Activated T-cell treated with anti-CD3 and anti-CD28 coated beads, Interleukin-2, amount 50 U/mL, for 4 hours (primary cell): ENCODE measurements at places on chromosomes 16 and 17.

GRCh38 chr16:31064882-31065461 lies 9.1 kb downstream of the ZNF668 start:
- DNase-seq: no peak

DNA sequence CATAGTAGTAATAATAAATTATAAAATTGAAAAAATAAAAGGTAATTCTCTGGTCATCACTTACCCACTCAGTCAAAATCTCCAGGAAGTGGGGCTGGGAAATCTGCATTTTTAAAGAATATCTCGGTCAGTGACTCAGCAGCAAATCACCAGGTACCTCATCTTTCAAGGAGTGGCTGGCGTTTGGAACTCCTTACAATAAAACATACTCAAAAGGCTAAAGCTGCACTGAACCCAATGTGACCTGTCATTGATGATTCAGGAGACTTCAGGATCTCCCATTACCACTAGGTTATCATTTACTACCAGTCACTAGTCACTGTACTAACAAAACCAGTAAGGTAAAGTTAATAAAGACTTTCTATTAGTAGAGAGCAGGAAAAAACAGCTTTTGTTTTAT lies 21.5 kb upstream of the RFFL start:
- DNase-seq: no peak

GRCh38 chr16:51149721-51150164 lies 1.3 kb downstream of the SALL1 start:
- no peak for DNase-seq

DNA sequence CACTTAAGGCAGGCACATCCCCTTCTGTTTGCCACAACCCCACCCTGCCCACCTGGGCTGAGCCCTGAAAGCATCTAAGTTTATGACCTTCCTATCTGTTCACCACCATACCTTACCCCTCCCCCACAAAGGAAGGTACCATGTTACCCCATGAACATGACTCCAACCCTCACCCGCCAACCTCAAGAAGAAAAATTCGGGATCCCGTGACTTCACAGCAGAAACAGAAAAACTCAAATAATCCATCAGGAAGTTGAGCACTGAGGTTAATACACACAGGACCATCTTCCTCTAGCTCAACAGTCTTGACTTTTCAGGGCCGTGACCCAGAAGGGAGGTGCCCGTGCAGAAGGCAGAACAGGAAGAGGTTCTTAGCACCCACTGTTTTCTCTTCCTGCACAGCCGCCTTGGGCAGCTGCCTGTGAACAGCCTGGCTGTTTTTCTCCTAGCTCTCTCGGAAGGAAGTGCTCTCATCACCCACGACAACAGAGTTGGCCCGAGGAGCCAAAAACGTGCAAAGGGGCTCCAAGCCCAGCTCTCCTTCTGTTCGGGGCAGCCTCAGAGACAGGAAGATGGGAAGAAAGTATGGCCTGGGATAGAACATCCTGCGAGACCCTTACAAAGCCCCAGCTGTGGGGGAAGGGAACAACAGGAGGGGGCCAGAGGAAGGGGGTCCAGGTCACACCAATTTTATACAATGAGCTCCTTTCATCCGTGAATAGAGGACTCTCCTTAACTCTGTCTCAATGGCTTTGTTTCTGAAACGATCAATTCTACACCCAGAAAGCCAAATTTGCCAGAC lies 101.1 kb downstream of the XYLT1 start:
- DNase-seq: peak; percentile 49

GRCh38 chr16:73113336-73113735 lies 65.4 kb upstream of the ZFHX3 start:
- DNase-seq: no peak

DNA sequence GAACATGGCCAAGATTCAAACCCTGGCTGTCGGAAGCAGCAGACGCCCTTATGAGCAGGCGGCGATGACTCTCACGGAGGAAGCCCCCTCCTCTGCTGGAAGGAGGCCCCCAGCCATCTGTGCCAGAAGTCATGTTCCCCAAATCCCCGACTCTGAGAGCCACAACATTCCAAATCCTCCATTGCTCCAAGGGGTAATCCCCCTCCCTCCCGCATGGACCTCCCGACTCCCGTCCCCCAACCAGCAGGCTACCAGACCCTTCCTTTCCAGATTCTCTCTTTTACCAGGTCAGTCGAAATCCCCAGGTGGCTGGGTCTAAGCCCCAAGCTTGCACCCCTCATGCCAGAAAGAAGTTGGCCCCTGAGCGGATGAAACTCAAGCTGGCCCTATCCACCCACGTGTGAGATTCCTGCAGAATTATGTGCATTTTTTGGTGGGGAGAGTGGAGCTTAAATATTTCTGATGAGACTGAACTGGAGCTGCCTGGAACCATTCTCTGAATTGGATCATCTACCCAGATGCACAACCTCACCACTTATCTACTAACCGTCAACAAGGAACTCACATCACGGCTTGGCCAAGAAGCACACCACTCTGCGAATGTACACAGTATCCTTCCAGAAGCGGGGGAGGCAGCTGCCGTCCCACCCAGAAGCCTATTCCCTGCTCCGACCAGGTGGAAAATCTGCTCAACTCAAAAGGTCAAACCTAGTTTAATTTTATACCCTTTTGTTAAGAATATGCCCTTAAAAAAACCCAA lies 283.5 kb downstream of the C16orf95 start:
- DNase-seq: no peak

DNA sequence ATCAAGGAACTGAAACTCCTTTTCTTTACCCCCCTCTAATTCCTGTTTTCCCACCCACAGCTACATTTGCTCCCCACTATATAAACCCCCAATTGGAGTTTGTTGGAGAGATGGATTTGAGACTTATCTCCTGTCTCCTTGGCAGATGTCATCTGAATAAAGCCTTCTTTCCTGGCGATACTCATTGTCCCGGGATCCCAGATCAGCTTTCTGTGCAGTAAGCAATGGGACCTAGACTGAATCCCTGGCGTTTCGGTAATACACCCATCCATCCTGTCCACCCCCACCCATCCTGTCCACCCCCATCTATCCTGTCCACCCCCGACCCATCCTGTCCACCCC lies 22.2 kb downstream of the QPRT start:
- no peak for DNase-seq

GRCh38 chr17:36001862-36002603 lies 680 bp upstream of the CCL15 start:
- DNase-seq: no peak

DNA sequence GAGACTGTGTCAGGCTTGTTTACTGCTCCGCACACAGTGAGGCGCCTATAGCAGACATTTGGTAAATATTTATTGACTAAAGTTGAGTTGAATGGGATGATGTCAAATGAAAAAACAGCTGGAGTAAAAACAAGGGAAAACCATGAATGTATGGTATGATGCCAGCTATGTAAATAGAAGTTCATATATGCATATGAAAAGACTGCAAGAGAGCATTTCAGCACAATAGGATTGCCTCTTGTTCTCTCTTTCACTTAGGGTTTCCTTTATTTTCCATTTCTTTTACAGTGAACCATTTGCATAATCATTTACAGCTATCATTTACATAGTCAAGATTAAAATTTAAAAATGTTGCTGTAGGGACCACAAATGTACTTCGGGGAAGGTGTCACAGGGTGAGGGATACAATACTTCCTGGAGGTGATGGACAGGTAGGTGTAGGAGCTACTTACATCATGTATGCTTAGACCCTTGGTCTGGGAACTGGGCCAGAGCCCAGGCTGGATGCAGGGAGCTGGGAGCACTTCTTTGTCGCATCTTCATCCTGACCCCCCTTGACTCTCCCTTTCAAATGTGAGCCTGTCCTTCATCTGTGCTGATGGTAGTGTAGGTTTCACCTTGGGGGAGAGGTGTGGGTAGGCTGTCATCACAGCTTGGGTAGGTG lies 113.3 kb downstream of the UTP18 start:
- no peak for DNase-seq

GRCh38 chr17:42677921-42678781 lies 1.4 kb upstream of the PLEKHH3 start:
- DNase-seq: peak; percentile 69
